ENCODE measurements at places on chromosomes 11 and 22.
A peak's percentile ranks its signal among the peaks of the same experiment; 100 is the strongest.

DNA sequence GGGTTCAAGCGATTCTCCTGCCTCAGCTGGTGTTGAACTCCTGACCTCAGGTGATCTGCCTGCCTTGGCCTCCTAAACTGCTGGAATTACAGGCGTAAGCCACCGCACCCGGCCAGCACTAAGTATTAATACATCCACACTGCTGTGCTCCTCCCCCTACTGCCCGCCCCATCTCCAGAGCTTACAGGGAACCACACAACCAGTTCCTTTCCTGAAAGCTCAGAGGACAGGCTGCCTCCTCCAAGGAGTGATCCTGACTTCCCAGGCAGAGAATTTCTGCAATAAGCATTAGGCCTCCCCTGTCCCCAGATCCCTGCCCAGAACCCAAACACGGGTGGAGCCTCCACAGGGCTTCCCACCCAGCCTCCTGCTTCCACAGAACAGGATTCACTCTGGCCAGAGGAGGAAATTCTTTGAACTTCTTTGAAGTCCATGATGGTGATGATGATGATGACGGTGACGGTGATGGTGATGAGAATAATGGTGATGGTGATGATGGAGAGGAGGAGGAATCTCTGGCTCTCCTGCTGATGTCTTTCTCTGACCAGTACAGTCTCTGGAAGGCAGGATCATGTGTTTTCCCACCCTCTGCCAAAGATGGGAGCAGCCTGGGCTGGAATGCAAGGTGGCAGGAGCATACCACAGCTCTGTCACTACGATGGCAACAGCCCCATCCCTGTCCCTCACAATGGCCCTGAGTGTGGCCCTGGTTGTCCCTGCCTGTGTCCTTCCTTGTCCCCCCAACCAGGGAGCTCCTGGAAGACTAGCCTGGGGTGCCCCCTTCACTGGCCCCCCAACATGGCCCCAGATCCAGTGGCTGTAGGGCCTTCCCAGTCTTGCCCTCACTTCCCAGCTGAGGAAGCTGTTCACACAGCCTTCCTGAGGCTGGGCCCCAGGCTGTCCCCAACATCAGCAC, 33.5 kb upstream of the CSNK1E start:
- no peak for DNase-seq

DNA sequence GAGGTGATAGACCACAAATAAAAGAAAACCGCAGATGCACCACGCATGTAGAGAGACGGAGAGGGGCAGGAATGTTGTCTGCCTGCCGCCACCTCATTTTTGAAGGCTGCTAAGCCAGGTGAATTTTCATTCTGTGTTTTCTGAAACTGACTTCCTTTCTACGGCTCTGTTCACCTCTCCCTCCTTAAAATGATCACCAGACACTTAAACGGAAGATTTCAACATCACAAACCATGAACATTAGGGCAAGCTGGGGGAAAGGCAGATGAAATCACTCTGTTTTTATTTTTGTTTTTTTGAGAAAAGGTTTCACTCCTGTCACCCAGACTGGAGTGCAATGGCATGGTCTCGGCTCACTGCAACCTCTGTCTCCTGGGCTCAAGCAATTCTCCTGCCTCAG, 232.4 kb downstream of the MIAT start:
- DNase-seq = no peak

DNA sequence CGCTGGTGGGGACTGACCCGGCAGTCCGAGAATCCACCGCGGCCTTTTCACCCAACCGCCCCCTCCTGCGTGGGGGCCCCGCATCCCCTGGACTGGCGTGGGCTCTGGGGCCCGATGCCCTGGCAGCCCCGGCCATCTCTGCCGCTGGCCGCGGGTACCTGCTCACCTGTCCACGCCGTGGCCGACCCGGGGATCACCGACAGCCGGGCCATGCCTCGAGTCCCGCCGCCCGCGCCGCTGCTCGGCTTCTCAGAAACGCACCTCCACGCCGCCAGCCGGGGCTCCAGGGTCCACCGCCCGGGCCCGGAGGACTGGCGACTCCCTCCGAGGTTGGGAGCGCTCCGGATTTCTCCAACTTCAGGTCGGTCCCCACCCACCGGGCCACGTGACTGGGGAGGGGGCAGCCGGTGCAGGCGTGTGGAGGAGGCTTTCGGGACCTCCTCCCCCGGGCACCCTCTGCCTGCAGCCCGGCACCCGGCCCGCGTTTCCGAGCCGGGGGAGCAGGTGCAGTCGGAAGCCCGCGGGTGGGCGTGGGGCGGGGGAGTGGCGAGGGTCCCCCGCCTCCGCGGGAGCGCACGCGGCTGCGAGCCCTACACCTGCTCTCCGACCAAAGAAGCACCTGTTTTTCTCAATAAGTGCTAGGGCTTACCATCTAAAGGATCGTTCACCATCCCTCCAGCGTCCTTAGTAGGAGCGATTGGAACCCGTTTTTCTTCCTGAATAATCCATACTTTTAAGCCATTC, 554 bp upstream of the NRIP3 start:
- no peak for DNase-seq

- DNase-seq = no peak
Measured at GRCh38 chr11:88579466-88579865, 241.9 kb upstream of the CTSC start.

DNA sequence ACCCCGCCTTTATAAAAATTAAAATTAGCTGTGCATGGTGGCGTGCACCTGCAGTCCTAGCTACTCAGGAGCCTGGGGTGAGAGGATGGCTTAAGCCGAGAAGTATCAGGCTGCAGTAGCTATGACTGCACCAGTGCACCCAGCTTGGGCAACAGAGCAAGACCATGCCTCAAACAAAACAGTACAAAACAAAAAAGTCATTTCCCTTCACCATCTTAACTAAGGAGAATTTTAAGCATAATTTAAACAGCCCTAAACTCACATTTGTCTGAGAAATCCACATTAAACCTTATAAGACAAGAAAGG, 23.3 kb upstream of the TFIP11 start:
- no peak for DNase-seq

DNA sequence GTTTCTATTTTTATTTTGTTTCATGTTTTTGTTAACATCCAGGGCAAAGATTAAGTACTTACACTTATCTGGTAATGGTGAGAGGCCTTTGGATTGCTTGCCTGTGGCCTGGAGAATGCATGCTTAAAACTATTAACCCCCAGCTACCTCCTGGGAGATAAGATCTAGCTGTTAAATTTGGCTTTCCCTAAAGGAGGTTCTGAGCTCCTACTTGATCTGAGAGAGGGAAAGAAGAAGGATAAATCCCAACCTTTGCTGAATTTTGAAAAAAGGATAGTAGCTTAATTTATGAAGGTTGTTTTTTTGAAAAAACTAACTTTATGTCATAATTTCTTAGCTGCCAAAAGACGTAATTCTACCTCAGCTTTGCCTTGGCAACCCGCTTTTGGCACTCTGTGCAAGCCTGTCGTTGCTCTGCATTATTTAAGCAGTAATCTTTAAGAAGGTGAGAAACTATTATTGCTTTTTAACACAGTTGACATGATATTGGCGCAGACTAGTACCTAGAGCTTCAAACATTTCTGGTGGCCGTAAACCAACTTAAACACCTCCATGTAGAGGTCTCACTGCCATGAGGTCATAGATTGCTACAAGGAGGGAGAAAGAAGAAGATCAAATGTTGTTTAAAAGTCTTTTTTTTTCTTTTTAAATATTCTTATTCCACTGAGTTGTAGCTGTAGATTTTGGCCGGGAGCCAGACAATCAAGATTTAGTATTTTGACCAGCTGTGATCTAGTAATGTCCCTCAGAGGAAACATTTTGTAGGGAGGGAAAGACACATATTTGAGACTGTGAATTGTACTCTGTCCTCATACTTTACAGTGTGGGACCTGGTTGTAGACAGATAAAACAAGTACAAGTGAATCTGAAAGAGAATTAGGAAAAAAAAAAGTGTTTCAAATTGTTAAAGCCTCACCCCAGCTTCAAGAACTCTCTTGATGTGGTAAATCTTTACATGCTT, 74.4 kb downstream of the WNT11 start:
- peak; percentile 50 for DNase-seq

DNA sequence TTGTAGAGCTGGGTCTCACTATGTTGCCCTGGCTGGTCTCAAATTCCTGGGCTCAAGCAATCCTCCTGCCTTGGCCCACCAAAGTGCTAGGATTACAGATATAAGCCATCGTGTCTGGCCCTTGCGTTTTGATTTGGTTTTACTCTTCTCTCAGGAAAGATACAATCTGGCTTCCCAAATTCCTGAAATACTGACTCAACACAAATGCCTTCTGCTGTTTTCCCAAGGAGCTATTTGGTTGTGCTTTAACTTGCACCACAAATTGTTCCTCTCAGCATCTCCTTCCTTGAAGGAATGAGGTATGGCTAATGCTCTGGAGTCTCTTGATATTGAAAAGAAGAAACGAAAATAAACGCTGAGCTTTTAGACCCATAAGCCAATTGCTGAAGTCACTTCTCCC, 110.0 kb upstream of the PAX6 start:
- DNase-seq = peak; percentile 12

DNA sequence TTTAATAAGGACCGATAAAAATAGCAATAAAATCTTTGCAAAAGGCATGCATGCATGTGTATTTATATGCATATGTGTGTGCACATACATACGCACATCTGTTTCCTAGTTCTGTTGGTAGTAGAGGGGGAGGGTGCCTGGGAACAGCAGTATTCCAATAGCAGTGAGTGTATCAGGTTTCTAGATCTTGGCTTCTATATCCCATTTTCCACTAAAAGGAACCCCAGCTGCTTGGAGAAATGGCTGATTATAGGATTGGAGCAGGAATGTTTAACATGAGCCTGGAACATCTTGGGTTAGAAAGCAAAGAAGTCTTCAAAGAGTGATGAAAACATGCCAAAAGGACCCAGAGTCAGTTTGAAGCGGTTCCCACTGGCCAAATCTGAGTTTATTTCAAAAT, 21.0 kb downstream of the TNRC6B start:
- DNase-seq = no peak

- DNase-seq = peak; percentile 71
Measured at GRCh38 chr11:12077535-12078280, 32.7 kb upstream of the MICAL2 start.

DNA sequence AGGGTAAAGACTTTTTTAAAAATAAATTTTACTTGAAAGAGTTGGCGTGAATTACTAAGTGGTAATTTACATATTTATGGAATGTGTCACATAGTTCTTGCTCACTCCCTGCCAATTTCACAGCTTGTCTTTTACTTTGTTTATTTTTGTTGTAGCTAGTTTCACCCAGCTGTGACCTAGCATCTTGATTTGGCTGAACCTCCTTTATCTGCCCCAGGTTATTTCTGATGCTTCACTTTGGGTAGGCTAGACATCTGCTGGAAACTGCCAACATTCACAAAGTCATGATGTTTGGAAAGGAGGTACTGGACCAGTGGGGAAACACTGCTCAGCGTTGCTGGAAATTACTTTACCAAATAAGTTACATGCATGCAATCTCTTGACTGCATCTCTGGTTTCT, 1676.0 kb upstream of the RAG2 start:
- peak; percentile 48 for DNase-seq

- DNase-seq = no peak
Measured at GRCh38 chr11:20156876-20157613, 3.2 kb downstream of the DBX1 start.

GRCh38 chr11:64900263-64900678, 16.7 kb downstream of the ATG2A start:
- no peak for DNase-seq

- DNase-seq = no peak
Measured at GRCh38 chr11:81987829-81988472, 745.7 kb downstream of the FAM181B start.

DNA sequence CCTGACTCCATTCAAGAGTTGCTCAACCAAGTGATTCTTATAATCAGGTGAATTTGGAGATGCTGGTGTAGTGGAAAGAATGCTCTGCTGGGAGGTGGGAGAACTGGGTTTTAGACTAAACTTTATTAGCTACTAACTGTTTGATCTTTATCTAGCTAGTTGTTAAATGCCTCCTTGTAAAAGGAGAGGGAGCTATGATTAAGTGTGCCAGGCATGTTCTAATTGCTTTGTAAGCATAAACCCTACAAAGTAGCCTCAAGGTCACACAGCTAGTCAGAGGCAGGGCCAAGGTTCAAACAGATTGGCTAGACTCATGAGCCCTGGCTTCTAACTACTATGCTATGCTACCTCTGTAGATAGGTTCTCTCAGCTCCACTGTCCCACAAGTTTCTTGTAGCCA, 105.5 kb downstream of the NXPE2 start:
- no peak for DNase-seq

DNA sequence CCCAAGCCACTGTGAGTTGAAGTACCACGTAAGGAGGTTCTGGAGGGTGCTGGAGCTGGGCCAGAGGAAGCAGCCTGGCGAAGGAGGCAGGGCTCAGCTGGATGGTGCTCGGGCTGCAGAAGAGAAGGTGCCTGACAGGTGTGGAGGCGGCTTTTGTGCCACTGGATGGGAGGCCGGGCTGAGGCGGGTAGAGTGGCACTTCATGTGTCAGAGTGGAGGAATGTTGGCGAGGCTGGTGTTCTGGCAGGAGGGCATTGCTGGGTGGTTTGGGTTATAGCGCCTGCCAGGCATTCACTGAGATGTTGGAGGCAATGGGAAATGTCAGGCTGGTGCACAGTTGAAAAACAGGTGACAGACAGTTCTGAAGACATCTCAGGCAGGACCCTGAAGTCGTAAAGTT, 24.2 kb downstream of the UBE2L3 start:
- DNase-seq = peak; percentile 36

GRCh38 chr11:73931039-73931645, 19.7 kb upstream of the DNAJB13 start:
- DNase-seq = peak; percentile 76

GRCh38 chr11:7749456-7749855, 43.2 kb upstream of the OVCH2 start:
- DNase-seq = no peak

GRCh38 chr22:32050678-32051515, 7.8 kb downstream of the SLC5A1 start:
- DNase-seq = peak; percentile 82

DNA sequence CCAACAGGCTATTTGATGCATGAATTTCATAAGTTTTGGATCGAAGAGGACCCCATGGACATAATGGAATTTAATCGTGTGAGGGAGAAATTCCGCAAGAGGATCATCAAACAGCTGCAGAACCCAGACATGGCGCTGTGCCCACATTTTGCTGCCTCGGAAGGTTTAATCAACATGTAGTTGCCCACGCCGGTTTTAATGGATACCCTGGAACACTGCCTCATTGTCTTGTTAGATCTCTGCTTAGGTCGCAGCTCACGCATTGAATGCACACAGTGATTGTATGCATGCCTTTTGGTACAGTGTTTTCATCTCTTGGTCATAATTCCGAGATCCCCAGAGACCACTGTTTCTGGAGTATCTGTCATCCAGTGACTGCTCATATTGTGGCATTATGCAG, 46.8 kb downstream of the SLN start:
- peak; percentile 84 for DNase-seq

DNA sequence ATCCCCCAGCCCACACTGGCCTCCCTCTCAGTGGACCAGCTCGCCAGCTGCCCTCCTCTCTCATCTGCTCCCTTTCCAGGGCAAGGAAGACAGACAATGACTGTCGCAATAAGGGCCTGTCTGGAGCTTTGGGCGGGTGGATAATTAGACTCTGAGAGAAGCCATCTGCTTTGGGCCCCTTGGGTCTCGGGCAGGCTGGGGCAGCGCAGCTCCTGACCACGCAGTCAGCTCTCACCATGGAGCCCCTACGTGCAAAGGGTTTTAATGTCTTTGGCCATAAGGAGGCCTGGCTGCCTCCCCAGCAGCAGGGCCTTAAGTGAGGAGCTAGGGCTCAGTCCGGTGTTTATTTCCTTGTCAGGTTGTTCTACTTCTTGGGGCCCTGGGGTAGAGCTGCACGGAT, 153.9 kb downstream of the CHST1 start:
- DNase-seq = no peak

GRCh38 chr11:123011510-123011909, 29.9 kb upstream of the BSX start:
- DNase-seq = no peak

GRCh38 chr11:95147364-95147905, 57.8 kb downstream of the ENDOD1 start:
- peak; percentile 88 for DNase-seq
